ENCODE measurements at places on chromosomes 6 and 20. TPM values are rescaled to one million over a fixed set of nuclear protein-coding genes. Genes with fewer than 3 reads are reported as not detected.
A peak's percentile ranks its signal among the peaks of the same experiment; 100 is the strongest.

- no peaks in the 10 kb centered on the region for H3K4me1 ChIP-seq
- no peak for DNase-seq
- no peak overlapping the region for H3K27ac ChIP-seq
- no peaks in the 10 kb centered on the region for H3K36me3 ChIP-seq
- no peak overlapping the region for H3K4me3 ChIP-seq
- H3K27me3 ChIP-seq = no peaks in the 10 kb centered on the region
These were observed 514.3 kb upstream of the CITED2 start for GRCh38 chr6:139888681-139889122.

GRCh38 chr6:16238963-16239797 is 793 bp downstream of the GMPR start:
- H3K27me3 ChIP-seq = no peaks in the 10 kb centered on the region
- H3K4me3 ChIP-seq = peak overlapping the region; percentile 53
- peaks cover 10% of the 10 kb centered on the region for H3K4me1 ChIP-seq
- peak; percentile 86 for DNase-seq

Gene CST5
- total RNA-seq = not detected

- peaks cover 15% of the 10 kb centered on the region for H3K4me1 ChIP-seq
- no peaks in the 10 kb centered on the region for H3K27me3 ChIP-seq
- no peaks in the 10 kb centered on the region for H3K36me3 ChIP-seq
- H3K27ac ChIP-seq = no peak overlapping the region
- no peak for DNase-seq
These were observed 41.6 kb upstream of the PMEPA1 start for GRCh38 chr20:57751411-57751810.

DNA sequence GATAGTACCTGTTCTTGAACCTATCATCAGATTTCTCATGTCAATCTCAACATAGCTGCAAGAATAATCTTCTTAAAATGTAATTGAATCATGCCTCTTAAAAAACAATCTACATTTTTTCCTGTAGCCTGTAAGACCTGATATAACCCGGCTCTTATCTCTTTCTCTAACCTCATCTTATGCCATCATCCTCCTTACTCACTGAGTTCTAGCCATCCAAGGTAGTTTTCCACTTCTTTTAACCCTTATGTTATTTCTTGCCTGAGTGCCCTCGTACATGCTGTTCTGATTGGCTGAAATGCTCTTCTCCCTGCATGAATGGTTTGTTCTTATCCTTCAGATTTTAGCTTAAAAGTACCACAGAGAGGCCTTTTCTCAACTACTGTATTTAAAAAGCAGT is 16.4 kb downstream of the SLC17A5 start:
- H3K36me3 ChIP-seq = no peaks in the 10 kb centered on the region
- peaks cover 5% of the 10 kb centered on the region for H3K4me1 ChIP-seq
- H3K27me3 ChIP-seq = no peaks in the 10 kb centered on the region
- no peak for DNase-seq

GRCh38 chr20:36155991-36156390 is 1.5 kb downstream of the EPB41L1 start:
- no peaks in the 10 kb centered on the region for H3K27me3 ChIP-seq
- H3K36me3 ChIP-seq = no peaks in the 10 kb centered on the region
- peaks cover 5% of the 10 kb centered on the region for H3K4me1 ChIP-seq

Gene RIN2
- total RNA-seq = 77.9 TPM

Gene HCK
- total RNA-seq = 6.0 TPM

DNA sequence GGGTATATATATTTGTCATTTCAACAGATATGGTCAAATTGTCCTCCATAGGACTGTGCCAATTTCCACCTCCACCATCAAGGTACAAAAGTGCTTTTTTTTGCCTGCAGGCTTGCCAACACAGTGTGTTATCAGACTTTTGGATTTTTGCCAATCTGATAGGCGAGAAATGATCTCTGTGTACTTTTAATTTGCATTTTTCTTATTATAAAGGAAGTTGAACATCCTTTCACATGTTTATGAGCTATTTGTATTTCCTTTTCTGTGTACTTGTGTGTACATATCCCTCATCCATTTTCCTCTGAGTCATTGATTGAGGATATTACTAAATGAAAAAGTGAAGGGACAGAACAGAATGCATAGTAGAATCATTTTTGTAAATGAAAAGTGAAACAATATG is 39.0 kb upstream of the PTPN1 start:
- no peaks in the 10 kb centered on the region for H3K4me1 ChIP-seq
- no peaks in the 10 kb centered on the region for H3K36me3 ChIP-seq
- no peak for DNase-seq
- H3K27me3 ChIP-seq = no peaks in the 10 kb centered on the region

GRCh38 chr20:7416382-7416781 is 523.9 kb downstream of the HAO1 start:
- DNase-seq = no peak
- no peak overlapping the region for H3K27ac ChIP-seq
- H3K36me3 ChIP-seq = no peaks in the 10 kb centered on the region
- H3K27me3 ChIP-seq = no peaks in the 10 kb centered on the region
- no peaks in the 10 kb centered on the region for H3K4me1 ChIP-seq
- no peak overlapping the region for H3K4me3 ChIP-seq

DNA sequence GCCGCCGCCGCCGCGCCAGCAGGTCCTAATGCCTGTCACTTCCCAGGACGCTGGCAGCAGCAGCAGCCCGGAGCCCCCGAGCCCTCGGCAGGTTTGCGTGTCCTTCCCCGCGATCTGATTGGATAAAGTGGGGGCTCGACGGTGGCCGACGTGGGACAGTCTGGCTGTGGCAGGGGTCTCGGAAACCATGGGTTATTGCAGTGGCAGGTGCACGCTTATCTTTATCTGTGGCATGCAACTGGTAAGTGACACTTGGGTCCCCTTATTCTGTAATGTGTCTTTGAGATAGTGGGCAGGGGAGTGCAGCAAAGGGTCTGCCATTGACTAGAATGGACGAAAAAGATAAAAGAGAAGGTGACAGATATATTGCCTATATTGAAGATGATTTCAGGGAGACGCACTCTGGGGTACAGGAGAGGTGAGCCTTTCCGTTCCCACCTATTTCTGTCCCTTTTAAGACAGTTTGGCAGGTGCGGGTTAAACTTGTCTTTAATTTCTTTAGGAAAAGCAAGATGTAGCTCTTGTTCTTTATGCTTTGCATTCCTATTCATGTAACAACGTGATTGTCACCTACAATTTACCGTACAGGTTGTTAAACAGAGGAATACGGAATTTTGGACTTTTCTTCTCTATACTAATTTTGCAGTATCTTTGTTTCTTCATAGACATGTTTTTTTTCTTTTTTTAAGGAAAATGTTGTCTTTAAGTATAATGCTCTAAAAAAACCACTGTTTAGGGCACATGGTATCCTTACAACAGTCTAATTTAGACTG is 535 bp downstream of the NKAIN2 start:
- H3K4me1 ChIP-seq = peaks cover 5% of the 10 kb centered on the region
- H3K4me3 ChIP-seq = peak overlapping the region; percentile 16
- DNase-seq = no peak
- no peaks in the 10 kb centered on the region for H3K27me3 ChIP-seq

Gene DDAH2
- 73.3 TPM for total RNA-seq

Gene PCED1A
- 54.8 TPM for total RNA-seq

DNA sequence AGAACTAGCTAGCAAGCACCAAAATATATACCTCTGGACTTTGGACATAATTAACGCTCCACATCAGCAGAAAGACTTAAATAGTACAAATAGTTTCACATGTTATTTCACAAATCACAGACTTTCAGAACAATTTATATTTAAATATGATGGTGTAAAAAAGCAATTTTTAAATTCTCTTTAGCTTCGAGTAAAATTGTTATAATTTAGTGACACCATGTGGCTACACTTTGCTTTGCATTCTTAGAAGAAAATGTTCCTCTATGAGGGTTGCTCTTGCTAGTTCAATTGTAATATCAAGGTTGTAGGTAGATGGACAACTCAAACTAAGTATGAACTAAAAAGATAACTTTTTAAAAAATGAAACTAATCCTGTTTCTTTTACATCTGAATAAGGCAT is 69.0 kb downstream of the BTBD9 start:
- H3K27me3 ChIP-seq = no peaks in the 10 kb centered on the region
- no peak for DNase-seq
- no peaks in the 10 kb centered on the region for H3K4me1 ChIP-seq
- H3K4me3 ChIP-seq = no peak overlapping the region
- H3K36me3 ChIP-seq = no peaks in the 10 kb centered on the region
- no peak overlapping the region for H3K27ac ChIP-seq

- H3K36me3 ChIP-seq = no peaks in the 10 kb centered on the region
- no peak overlapping the region for H3K4me3 ChIP-seq
- H3K27me3 ChIP-seq = no peaks in the 10 kb centered on the region
- no peaks in the 10 kb centered on the region for H3K4me1 ChIP-seq
- no peak for DNase-seq
These were observed 96.6 kb upstream of the FOXP4 start for GRCh38 chr6:41449399-41450245.

GRCh38 chr6:136192902-136193301 is 57.2 kb downstream of the MTFR2 start:
- no peaks in the 10 kb centered on the region for H3K4me1 ChIP-seq
- H3K27ac ChIP-seq = no peak overlapping the region
- no peaks in the 10 kb centered on the region for H3K36me3 ChIP-seq
- H3K27me3 ChIP-seq = no peaks in the 10 kb centered on the region
- H3K4me3 ChIP-seq = no peak overlapping the region

Gene C4B
- total RNA-seq = 137 TPM

DNA sequence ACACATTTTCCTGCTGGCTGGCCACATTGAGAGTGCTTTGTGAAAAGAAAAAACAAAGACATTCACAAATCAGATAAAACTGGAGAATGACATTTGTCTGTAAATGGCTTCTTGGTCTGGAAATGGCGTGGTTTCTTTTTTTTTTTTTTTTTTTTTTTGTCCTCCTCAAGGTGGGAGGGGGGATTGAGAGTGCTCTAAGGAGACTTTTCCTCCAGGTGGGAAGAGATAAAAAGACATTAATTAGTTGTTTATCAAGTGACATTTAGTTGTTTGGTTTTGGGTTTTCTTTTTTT is 40.4 kb downstream of the GNAS start:
- H3K27me3 ChIP-seq = no peaks in the 10 kb centered on the region
- peak overlapping the region; percentile 98 for H3K27ac ChIP-seq
- H3K4me1 ChIP-seq = peaks cover 15% of the 10 kb centered on the region
- H3K36me3 ChIP-seq = no peaks in the 10 kb centered on the region
- DNase-seq = no peak

Gene PPP1R3D
- total RNA-seq = 16.6 TPM

DNA sequence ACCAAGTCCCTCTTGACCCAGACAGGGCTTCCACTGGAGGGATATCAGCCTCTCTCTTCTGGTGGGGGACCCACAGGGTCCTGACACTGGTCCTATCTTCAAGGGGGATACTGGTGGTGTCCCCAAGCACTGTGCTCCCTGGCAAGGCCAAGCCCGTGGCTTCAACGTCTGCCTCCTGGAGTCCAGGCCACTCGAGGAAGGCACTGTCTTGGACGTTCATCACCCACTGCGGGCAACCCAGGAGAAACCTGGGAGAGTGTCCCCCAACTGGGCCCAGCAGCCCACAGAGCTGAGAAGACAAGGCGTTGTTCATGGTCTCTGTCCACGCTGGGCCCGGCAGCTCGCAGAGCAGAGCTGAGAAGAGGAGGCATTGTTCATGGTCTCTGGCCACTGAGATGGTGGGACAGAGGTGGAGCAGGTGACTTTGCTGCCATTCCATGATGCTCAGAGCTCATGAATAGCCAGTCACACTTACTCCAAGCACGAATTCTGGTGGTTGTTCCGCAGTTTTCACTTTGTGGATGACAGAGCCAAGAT is 37.5 kb upstream of the FRMD1 start:
- H3K4me1 ChIP-seq = no peaks in the 10 kb centered on the region
- H3K4me3 ChIP-seq = no peak overlapping the region
- DNase-seq = no peak
- no peak overlapping the region for H3K27ac ChIP-seq
- H3K36me3 ChIP-seq = no peaks in the 10 kb centered on the region
- H3K27me3 ChIP-seq = no peaks in the 10 kb centered on the region
